Karpas-422 (cell line): ENCODE measurements at places on chromosomes 5 and 9.

DNA sequence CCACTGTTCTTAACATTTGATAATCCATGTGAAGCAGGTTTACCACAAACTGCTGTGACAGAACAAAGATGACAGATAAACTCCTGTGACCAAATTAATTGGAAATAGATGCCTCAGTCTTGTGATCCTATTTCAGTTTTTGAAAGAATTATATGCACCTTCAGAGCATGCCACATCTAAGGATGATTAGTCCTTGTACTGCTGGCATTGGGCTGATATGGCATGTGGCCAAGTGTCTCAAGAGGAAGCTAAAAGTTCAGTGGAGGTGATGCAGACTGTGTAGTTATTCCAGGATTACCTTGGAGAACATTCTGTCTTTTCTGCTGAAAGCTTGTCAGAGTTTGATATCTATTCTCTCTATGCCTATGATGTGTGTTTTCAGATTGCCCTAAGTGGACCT is 314.4 kb upstream of the EFNA5 start:
- no peaks in the 10 kb centered on the region for H3K27me3 ChIP-seq
- no peak overlapping the region for H3K4me3 ChIP-seq
- H3K4me1 ChIP-seq: no peaks in the 10 kb centered on the region

DNA sequence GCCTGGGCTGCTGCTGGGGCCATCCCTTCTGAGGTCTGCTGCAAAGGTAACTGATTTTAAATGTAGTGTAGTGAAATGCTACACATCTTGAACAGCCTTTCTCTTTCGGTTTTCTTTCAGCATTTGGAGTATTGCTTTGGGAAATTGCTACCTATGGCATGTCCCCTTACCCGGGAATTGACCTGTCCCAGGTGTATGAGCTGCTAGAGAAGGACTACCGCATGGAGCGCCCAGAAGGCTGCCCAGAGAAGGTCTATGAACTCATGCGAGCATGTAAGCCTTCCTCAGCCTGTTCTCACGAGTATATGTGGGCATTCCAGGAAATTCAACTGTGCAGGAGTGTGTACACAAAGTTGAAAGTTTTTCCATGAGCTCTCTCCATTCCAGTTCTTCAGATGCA is 18.3 kb downstream of the QRFP start:
- no peak overlapping the region for H3K4me3 ChIP-seq
- H3K27ac ChIP-seq: no peak overlapping the region
- no peaks in the 10 kb centered on the region for H3K4me1 ChIP-seq
- DNase-seq: no peak

- no peak for DNase-seq
- no peaks in the 10 kb centered on the region for H3K36me3 ChIP-seq
- H3K4me1 ChIP-seq: no peaks in the 10 kb centered on the region
- no peak overlapping the region for H3K27ac ChIP-seq
These were observed 48.7 kb downstream of the CMYA5 start for GRCh38 chr5:79738349-79738748.

GRCh38 chr9:87776481-87777379 is 50.8 kb downstream of the CTSL start:
- no peaks in the 10 kb centered on the region for H3K4me1 ChIP-seq
- no peak for DNase-seq
- no peak overlapping the region for H3K27ac ChIP-seq
- H3K27me3 ChIP-seq: 0 out of 2 replicates have a peak, but pooled peaks cover 4% of the 10 kb centered on the region
- no peak overlapping the region for H3K4me3 ChIP-seq

DNA sequence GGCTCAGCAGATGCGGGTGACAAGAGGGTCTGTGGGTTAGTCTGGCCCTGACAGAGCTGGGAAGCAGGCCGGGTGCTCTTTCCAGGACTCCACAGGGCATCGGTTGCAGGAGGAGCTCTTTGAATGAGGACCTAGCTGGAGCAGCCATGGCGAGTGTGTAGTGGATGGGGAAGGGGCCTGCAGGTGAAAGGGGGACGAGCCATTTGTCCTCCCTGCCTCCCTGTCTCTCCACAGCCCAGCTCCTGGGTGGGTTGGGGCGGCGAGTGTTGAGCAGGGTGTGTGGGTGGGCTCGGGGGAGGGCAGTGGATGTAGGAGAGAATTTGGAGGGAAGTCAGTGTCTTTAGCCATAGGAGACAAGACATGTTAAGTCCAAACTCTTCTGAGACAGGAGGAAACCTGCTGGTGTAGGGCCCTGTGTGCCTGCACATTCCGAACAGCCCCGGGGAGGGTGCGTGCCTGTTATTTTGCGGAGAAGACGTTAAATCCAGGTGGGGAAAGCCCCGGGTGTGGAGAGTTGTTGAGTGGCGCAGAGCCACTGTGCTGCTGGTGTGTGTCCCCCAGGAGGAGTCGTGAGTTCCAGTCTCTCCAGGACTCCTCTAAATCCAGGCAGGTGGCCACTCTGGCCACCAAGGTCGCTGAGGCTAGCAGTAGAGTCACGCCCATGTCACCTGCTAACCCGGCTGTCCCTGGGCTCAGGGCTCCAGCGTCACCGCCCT is 73.6 kb downstream of the PSMB7 start:
- DNase-seq: no peak
- no peak overlapping the region for H3K4me3 ChIP-seq
- H3K27ac ChIP-seq: no peak overlapping the region
- H3K27me3 ChIP-seq: no peaks in the 10 kb centered on the region
